ENCODE measurements at places on chromosomes 7 and 10.

DNA sequence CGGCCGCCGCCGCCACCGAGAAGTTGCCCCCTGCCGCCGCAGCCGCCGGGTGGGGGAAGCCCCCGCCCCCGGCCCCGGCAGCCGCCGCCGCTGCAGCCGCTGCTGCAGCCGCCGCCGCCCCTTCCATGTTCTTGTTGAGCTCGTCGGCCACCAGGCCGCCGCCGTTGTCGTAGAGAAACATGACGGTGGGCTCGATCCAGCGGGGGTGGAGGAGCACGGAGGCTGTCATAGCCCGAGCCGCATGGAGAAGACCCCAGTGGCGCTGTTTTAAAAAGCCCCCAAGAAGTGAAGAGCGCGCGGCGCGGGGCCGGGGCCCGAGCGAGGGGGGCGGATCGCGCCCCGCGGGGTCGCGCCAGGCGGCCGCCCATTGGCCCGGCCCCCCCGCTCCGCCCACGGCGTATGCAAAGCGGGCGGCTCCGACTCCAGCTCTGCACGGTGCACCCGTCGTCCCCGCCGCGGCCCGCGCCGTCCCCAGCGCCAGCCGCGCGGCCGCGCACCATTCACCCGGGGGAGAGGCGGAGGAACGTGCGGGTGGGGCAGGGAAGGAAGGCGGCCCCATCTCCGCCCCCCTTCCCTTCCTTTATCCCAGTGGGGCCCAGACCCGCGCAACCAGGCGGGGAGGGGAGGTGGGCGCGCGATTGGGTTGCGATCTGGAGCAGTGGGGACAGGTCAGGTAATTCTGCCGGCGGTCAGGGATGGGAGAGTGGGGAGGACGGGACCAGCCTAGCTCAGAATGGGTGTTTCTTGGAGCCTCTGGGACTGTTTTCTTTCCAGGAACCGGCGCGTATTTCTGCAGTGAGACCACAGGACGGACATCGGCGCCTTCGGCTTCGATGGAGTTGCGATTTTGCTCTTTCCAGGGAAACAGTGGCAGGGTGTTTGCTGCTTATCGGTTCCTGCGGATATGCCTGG lies at the start of gene HOXA13:
HOXA13 (minus strand) TSS at position 243 of the 912 bp plus-strand sequence; CDS start at position 229, 14 bp downstream.
- no peak for DNase-seq

GRCh38 chr7:6360841-6361240 lies 86.9 kb downstream of the DAGLB start:
- DNase-seq, result no peak

- DNase-seq, result no peak
Measured at GRCh38 chr7:115410434-115410820, 488.5 kb downstream of the MDFIC start.

- DNase-seq, result no peak
Measured at GRCh38 chr10:12702215-12702770, 299.2 kb downstream of the CCDC3 start.

DNA sequence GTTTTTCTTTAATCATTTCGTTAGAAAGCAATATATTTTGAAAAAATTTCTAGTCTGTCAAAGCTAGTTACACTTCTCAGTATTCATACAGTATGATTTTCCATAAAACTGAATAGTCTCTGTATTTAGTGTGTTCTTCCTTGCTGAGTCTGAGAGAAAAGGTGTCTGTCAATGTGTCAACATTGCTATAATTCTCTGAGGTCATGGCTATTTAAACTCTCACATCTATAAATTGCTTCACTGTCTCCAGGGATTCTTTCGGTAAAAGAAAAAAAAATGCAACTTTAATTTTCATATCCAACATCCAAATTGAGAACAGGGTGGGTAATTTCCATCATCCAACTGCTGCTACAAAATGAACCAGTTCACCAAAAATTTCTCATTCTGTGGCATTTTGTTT lies 319.7 kb upstream of the GHITM start:
- no peak for DNase-seq

DNA sequence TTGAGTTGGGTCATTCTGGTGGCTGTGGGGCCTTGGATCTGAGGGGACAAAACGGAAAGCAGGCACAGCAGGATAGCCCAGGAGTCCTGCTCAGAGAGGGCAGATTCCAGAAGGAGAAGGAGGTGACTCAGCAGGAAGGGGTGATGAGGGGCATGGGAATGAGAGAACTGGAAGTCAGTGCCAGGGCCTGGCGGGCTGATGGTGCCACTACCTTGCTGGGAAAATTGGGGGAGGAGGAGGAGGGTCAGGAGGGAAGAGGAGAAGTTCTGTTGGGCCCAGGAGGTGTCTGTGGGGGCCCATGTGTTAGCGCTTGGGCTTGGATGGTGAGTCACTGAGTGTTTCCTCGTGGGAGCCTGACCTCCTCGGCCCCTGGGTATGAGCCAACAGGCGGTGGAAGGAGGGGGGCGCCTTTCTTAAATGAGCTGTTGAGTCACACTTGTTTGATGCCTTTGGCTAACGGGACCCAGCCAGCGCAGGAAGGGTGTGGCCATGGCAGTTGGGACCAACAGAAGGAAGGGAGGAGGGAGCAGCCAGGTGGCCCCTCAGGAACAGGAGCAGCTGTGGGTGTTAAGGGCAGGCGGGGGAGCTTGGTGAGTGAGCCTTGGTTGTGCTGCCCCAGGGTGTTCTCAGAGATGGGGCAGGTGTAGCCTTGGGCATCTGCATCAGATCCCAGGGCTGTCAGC lies 130.0 kb upstream of the BTBD16 start:
- peak; percentile 79 for DNase-seq

DNA sequence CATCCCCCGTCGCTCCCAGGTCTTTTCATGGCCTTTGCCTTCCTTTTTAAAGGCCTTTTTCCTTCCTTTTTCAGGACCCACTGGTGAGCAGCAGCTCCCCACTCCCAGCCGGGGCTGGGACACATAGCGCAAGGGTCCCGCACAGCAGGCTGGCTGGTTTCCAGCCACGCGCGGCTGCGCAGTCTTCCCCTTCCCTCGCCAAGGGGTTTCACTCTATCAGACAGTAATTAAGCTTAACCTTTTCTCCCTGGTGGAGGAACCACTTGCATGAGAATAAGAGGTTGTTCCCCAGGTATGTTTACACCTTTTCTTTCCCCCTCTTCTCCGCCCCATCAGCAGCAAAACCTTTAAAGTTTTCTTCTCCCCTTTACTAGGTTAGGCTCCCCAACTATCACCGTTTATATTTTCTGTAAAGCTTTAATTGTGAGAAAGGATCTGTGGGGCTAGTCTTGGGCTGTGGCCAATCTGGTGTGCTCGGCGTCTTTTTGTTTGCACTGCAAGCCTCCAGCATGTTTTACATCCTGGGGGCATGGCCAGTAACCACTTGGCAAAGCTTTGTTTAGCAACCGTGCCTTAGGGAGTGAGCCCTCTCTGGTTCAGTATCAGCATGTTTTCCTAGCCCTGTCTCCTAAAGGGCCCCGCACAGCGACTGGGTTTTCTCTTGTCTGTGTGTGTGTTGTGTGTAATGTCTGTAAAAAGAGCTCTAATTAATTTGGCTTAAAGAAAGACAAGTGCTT lies 219.6 kb downstream of the PHF14 start:
- peak; percentile 15 for DNase-seq

- peak; percentile 47 for DNase-seq
Measured at GRCh38 chr10:58531084-58531695, 18.5 kb downstream of the BICC1 start.

GRCh38 chr7:74429153-74429747 lies 24.5 kb upstream of the GTF2IRD1 start:
- DNase-seq, result peak; percentile 56

GRCh38 chr7:84637568-84638338 lies 443.2 kb upstream of the SEMA3A start:
- DNase-seq, result peak; percentile 45

DNA sequence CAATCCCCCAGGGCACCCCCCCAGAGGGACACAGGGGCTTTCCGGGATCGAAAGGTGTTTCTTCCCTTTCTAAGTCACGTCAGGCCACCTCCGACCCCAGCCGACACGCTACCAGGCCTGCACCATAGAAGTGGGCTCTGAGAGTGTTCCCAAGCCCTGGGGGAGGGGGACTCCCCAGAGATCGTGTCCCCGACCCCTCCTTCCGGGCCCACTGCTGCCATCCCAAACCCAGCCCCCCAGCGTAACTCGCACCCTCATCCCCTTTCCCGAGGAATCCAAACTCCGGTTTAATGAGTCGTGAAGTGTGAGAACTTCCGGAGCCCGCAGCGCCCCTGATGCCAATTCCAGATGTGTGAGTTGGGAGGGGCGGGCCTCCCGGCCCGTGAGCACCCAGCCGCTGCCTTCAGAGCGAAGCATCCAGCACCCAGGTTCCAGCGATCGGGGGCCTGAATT lies 11.3 kb downstream of the UNCX start:
- DNase-seq, result no peak

- DNase-seq, result peak; percentile 82
Measured at GRCh38 chr7:45136106-45137060, 21.2 kb upstream of the RAMP3 start.

GRCh38 chr7:80945976-80946375 lies 27.1 kb upstream of the SEMA3C start:
- no peak for DNase-seq

DNA sequence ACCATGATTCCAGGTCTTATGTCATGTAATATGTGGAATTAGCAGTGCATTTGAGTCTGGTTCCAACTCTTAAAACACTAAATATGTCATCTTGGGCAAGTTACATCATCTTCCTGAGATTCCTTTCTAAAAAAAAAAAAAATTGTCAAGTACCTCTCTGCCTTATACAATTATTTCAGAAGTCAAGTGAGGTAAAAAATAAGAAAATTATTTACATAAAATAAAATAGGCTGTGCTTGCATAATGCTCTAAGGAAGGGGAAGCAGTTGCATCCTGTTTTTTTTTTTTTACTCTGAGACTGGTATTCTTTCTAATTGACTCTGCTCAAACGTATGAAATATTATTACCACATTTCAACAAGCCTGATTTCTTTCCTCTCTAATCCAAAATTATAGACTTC lies 55.1 kb upstream of the SEMA3A start:
- DNase-seq, result no peak

DNA sequence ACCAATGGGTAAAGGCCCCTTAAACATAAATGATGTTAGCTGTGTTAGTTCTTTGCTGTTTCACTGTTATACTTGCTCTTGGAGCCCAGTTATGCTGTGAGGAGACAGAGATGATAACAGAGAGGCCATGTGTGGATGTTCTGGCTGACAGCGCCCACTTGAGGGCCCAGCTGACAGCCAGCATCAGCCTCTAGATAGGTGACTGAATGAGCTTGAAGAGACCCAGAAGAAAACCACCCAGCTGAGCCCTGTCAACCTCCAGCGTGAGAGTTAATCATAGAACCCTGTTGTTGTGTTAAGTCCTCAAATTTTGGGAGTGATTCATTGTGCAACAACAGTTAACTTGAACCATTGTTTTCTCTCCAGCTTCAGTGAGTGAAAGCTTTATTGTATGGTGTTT lies 91.7 kb downstream of the GLRX3 start:
- no peak for DNase-seq

DNA sequence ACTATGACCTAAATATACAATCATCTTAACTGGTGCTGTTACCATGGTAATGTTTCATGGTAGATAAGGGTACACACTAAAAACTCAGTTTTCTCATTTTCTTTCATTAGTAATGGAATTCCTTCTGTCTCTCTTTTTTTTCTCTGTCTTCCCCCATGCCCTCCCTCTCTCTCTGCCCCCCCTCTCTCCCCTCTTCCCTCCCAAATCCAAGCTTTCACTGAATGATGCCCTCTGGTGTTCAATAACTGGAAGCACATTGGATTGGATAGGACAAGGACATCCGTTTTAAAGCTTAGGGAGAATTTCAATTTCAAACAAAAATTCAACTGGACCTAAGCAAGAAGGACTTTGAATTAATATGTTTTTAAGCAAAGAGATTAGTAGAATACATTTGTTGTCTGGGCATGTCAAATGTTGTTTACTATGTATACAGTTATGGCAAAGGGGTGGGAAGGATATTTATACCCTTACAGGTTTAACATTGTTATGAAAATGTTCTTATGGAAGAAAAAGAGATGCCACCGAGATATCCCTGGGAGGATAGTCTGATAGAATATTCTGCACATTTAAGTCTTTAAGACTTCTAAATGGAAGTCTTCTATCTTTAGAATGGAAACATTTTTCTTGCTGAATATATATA lies 6.1 kb downstream of the CHRM2 start:
- DNase-seq, result peak; percentile 35

- DNase-seq, result peak; percentile 19
Measured at GRCh38 chr10:34397324-34397723, 417.8 kb downstream of the PARD3 start.

DNA sequence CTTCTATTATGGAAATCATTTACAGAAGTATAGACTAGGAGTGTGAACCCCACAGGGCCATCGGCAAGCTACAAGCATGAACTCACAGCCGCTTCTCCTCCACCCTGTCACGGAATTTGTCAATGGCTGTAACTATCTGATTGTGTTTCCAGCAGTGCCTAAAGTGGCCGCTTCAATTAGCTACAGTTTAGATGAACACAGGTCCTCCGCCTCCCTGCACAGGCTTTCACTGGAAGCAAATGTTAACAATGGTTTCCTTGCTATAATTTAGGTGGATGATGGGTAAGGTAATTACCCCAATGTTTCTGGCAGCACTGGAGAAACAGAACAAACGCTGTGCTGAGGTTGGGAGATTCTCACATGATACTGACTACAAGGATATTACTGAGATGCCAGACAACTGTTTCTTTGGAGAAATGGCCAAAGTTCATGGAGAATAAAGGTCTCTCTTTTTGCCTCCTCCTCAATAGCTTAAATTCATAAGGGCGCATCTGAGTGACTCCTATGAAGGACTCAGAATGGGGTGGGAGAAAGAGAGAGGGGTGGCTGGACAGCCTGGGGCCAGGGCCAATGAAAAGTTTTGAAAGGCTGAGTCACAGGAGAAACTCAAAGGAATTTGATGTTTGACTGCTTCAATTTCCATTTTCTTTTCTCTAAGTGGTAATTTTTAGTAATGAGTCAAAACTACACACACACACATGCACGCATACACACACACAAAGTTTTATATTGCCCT lies 78.9 kb downstream of the SVIL start:
- peak; percentile 54 for DNase-seq

DNA sequence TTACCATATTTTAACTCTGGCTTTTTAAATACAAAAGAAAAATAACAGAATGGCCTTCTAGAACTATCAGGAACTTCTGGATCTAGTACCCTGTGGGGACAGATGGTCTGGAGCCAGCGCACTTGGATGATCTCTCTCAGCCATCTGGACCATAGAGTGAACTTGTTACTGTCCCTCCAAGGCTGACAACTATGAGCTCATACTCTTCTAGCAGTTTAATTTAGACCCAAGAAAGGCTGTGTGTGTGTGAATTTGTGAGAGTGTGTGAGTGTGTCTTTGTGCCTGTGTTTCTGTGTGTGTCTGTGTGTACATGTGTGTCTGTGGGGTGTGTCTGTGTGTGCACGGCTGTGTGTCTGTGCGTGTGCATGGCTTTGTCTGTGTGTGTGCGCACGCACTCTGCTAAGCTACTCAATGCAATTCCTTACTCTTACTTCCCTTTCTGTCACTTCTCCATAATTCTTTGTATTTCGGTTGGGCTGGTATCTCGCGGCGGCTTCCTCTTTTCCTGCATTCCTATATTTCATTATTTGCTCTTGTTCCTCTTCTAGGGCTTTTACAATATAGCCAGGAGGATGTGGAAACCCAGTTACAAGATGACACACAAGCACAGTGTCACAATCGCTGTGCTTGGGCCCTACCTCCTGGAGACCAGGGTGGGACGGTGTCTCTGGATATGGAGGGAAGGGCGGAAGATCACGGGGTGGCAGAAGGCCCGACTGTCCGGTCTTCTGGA lies 51.9 kb downstream of the IKZF1 start:
- no peak for DNase-seq

- DNase-seq, result no peak
Measured at GRCh38 chr7:145474009-145474686, 638.3 kb upstream of the TPK1 start.

- no peak for DNase-seq
Measured at GRCh38 chr7:139095194-139095659, 14.3 kb downstream of the ZC3HAV1 start.

- DNase-seq, result no peak
Measured at GRCh38 chr7:2688409-2689342, 674 bp downstream of the AMZ1 start.
